ENCODE measurements at places on chromosomes 12 and 14.

- no peak for DNase-seq
Measured at GRCh38 chr14:37061697-37062096, 110.7 kb downstream of the SLC25A21 start.

DNA sequence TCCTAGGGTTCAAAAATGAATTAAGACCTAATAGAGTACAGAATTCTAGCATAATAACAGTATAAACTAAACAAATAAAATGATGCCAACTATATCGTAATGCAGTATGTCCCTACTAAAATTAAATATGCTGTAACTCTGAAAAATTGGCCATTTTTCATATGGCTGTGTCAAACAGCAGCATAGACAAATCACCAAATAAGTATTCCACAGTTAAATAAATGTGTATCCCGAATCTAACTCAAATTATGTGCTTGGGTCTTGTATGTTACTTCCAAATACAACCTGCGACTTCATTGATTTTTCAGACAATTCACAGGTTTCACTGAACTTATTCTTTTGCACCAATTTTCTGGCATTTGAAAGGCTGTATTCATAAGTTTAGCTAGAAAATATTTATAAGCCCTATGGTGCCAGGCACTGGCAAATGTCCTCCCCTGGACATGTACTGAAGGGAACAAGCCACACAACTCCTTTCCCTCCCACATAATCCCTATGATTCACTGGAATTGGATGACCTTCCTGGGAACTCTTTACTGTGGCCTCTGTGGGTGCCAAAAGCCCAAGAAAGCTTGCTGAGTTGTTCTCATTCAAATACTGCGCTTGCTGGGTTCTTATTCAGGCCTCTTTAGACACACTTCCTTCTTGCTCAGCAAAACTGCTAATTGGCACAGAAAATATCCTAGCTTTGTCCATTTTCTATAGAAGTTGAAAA is 108.8 kb downstream of the KITLG start:
- no peak for DNase-seq

DNA sequence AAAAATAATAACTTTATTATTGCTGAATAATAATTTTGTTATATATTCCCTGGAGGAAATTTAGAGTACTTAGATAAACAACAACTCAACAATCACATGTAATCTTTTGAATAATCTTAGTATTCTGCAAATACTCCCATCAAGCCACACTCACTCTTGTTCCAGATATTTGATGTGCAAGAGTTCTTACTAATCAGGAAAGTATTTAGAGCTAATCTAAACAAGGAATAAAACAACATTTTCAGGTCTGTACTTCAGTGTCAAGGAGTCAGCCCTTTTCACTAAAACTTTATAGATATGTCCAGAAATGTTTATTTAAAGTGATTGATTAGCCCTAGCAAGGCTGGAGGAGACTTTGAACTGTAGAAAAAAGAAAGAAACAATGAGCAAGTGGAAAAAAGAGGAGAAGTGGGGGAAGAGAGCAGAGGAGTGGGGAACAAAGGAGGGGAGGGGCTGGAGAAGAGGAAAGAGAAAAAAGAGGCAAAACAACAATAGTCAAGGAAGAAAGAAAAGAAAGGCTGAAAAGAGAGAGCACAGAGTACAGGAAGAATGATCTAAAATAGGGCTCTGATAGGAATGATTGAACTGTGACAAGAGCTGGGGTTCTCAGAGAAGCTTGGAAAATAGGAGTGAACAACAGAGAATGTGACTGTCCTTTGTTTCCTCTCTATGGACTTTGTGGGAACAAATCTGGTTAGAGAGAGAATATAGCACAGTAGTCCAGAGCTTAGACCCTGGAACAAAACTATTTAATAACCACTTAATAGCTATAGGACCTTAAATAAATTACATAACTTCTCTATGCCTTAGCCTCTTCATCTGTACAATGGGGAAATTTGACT is 238.7 kb downstream of the AKAP6 start:
- no peak for DNase-seq

DNA sequence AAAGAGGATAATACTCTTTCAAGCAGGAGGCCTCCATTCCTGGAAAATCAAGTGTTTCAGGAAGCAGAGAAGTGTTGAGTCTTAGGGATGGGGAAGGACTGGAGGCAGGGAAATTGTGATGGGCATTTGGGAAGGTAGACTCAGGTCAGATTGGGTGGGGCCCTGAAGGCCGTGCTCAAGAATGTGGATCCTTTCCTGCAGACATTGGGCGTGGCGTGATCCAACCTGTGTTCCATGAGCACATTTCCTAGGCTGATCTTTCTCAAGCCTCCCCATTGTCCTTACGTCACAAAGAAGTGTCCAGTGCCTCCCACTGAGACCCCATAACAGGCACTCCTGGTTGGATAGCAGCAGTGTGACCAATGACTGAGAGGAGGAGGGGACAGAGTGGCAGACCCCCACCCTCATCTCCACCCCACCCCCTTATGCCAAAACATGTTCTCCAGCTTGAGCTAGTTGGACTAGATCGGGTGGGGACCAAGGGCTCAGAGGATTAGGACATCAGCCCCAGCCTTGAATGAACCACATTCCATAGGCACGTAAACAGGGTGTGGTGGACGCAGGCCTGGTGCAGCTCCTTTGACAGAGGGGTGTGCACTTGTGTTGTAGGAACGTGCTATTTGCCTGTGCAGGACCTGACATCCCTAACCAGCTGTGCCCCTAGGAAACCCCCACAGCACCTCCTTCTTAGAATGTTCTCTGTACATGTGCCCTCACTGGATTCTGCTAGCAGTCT is 76.8 kb downstream of the TTC9 start:
- no peak for DNase-seq

DNA sequence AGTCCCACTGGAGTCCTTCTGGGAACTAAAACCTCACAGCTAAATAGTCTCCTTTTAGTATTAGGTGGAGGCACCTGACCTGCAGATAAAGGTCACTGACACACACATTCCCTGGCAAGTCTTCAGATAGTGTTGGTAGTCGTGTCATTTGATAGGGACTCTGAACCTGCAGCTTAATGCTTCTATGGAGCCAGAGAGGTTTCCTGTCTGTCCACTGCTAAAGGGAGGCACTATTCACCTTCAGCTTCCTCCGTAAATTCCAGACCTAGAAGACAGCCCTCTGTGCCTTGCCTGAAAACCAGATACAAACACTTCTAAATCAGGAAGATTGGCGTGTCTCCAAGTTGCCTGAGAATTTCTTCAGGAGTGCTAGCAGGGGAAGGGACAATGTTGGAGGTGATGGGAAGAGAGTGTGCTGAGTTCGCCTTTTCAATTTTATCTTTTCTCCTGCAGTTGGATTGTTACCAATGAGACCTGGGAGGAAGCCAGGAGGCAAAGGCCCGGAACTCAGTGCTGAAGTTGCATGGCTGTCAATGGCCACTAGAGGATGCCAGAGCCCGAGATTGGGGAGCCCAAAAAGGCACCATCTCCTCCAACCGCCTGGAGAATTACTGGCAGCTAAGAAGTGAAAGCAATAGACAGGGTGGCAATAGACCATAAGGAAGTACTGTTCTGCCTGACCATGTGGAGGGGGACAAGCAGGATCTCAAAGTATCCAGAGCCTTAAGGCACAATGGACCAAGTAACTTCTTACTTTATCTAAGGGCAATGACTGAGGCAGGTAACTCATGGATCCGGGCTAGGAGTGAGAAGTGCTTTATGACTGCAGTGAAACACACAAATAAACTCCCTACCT is 81.6 kb upstream of the SCAF11 start:
- DNase-seq = no peak

DNA sequence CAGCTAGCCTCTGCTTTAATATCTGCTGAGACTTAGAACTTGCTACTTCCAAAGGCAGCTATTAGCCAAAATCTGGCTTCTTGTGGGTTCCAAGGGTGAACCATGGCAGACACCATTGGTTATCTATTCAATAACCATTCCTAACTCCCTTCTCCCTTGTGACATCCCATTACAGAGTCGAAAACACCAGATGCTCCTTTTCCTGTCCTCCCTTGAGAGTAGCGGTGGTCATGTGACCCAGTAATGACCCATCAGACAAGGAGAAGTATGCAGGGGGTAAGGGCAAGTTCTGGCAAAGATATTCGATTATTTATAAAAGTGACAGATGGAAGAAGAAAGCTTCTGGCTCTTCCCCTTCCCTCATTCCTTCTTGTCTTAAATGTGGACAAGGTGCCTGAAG is 20.1 kb downstream of the TGFB3 start:
- DNase-seq = no peak

- no peak for DNase-seq
Measured at GRCh38 chr12:84922693-84923092, 10.1 kb upstream of the SLC6A15 start.

DNA sequence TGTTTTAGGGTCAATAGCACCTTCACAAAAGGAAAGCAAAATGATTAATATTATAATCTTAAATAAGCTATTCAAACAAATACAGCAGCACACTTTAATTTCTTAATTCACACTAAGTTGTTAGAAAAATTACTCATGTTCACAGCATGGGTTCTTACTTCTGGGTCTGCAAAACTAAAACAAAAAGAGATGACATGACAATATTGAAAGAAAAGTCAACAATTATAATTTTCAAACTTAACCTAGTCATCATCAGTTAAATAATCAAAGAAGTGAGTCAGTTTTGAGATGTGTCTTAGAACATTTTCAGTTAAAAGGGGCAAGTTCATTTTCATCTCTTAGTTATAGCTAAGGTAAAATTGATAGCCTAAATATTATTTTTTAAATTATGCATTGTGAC is 47.7 kb upstream of the RMST start:
- no peak for DNase-seq

- DNase-seq = no peak
Measured at GRCh38 chr12:91804533-91804932, 341.1 kb downstream of the BTG1 start.

DNA sequence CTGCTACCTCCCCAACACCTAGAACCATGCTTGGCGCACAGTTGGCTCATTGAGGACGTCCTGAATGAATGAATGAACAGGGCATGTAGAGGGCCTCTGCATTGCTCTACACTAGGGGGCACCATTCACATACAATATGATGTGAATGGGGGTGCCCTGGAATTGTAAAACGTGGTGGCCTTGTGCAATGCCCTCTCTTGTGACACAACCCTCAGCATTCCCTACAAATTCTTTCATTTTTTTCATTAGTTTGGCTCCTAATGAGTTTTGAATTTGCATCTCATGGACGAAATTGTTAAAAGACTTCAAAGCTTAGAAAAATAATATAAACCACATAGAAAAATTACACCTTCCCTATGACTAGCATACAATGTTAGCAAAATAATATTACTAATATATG is 2.3 kb upstream of the DIO2 start:
- no peak for DNase-seq

DNA sequence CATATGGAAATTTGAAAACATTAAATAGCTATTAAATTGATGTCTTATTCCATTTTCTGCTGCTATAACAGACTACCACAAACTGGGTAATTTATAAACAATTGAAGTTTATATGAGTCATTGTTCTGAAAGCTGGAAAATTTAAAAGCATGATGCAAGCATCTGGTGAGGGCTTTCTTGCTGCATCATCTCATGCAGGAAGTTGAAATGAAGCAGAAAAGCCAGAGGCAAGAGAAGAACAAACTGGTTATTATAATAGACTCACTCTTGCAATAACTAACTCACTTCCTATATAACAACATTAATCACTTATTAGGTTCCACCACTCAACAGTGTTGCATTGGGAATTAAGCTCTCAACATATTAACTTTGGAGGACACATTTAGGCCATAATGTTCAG is 1277.4 kb downstream of the LRFN5 start:
- DNase-seq = no peak

GRCh38 chr14:88952901-88953300 is 128.4 kb downstream of the TTC8 start:
- no peak for DNase-seq

- DNase-seq = no peak
Measured at GRCh38 chr12:119869720-119870119, 7.4 kb downstream of the CIT start.

- no peak for DNase-seq
Measured at GRCh38 chr12:109880938-109881337, 597 bp upstream of the GLTP start.

DNA sequence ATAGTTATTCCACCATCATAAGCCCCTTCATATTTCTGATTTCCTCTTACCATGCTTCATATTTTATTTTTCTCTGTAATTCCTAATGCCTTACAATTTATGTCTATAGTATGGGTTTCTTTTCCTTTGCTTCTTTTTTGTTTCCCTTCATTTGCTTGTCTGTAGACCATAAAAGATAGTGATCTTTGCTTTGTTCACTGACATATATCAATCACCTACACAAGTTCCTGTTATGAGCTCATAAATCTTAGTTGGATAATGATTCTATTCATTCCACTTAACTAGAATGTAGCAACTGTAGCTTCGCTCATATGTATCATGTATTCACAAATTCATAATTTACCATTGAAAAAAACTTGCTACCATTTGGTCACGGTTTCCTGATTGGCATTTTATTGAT is 388.8 kb upstream of the ATXN7L3B start:
- no peak for DNase-seq

DNA sequence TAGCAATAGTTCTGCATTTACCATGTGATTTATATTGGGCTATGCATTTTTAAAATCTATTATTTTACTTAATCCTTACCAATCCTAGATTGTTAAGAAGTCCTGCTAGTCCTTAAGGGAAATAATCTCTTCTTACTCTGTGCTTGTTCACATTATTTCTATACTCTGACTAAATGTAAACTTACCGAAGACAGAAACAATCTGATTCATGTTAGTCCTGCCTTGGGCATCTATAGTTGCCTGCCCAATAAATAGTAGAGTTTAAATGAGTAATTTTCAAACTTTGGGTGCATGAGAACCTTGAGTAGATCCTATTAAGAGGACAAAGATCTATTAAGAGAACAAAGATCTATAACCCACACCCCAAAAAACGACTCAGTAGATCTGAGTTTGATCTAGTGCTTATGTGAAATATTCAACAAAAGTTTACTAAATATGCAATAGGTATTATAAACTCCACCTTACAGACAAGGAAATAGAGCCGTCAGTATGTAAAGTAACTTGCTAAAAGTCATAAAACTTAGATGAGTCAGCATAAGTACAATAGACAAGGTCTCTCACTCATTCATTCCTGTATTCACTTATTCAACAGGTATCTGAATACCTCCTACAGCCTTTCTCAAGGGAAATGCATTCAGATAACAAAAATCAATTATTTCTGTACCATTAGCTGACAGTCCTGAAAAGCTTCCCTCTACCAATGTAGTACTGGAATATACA is 127.6 kb downstream of the PAWR start:
- DNase-seq = no peak

GRCh38 chr12:101779626-101780025 is 40.4 kb upstream of the SYCP3 start:
- DNase-seq = no peak

DNA sequence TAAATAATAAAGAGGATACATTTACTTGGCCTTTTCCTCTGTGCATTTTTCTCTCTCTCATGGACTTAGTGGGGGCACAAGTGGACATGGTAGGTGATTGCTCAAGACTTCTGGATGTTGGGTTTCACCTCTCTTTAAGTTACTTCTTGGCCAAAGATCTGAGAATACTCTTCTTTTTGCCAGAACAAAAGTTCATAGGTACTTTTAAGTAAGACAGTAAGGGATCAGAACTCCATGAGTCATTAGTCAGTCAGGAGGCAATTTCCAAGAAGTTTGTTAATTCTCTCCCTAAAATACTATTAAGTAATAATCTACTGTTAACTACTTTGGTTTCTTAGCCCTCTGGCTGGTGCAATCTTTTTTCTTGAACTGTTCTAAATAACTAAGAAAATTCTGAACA is 84.2 kb downstream of the GRIP1 start:
- no peak for DNase-seq
